Mammary epithelial cell (primary cell): ENCODE measurements at places on chromosomes 5 and 9. TPM values are rescaled to one million over a fixed set of nuclear protein-coding genes. Genes with fewer than 3 reads are reported as not detected.

Gene TPPP
- 0.59 and 0.94 TPM in 2 replicates for total RNA-seq

Gene SNX2
- 42.0 TPM for total RNA-seq

Gene LECT2
- not detected in 2 replicates for total RNA-seq

Gene EMB
- total RNA-seq: 110 TPM

Gene ZFP2
- total RNA-seq: 0.16 TPM in 1 of 2 replicates, not detected in the other
